Gastrocnemius medialis (tissue), 4 donors: ENCODE measurements at places on chromosomes 3 and 15. TPM values are rescaled to one million over a fixed set of nuclear protein-coding genes. Genes with fewer than 3 reads are reported as not detected.

Gene PRR23B
- total RNA-seq = not detected

Gene TRAT1
- not detected for total RNA-seq

Gene NANOGP8
- not detected for total RNA-seq

Gene C3orf33
- 6.1 TPM for total RNA-seq

Gene FMN1
- 6.6 TPM for total RNA-seq

Gene TIPIN
- total RNA-seq = 4.9 TPM

- H3K36me3 ChIP-seq = peaks cover 36% of the 10 kb centered on the region
- no peak overlapping the region for H3K4me3 ChIP-seq
- DNase-seq = no peak
- H3K27ac ChIP-seq = no peak overlapping the region
- H3K4me1 ChIP-seq = peaks cover 28% of the 10 kb centered on the region
These were observed 40.0 kb downstream of the ZXDC start for GRCh38 chr3:126435456-126436315.

DNA sequence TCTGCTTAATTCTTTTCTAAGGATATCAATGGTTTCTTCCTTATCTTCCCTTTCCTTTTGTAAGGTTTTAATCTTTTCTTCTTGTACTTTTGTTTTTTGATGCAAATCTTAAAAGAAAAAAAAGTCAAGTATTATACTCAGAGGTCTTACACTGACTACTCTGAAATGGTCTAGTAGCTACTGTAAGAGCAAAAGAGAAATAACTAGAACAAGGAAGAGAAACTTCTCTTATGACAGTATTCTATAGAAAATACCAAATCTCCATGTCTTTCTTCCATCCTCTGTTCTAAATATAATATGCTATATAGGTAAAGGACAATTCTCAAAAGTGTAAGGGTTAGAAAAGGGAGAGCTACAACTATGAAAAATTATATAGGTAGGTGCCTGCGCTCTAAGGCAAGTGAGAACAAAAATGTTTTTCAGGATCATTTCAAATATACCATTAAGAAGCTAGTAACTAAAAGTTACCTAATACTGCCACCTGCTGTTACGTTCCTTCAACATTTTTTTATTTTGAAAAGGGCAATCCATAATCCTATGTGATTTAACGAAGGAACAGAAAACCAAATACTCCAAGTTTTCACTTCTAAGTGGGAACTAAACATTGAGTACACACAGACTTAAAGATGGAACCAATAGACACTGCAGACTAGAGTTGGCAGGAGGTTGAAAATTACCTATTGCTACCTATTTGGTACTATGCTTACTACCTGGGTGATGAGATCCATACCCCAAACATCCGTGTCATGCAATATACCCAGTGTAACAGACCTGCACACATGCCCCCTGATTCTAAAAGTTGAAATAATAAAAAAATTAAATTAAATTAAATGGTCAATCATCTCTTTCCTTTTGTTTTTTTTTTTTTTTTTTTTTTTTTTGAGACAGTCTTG lies 36.7 kb downstream of the CIP2A start:
- no peaks in the 10 kb centered on the region for H3K4me1 ChIP-seq
- no peaks in the 10 kb centered on the region for H3K36me3 ChIP-seq
- no peaks in the 10 kb centered on the region for H3K27me3 ChIP-seq
- DNase-seq = no peak

DNA sequence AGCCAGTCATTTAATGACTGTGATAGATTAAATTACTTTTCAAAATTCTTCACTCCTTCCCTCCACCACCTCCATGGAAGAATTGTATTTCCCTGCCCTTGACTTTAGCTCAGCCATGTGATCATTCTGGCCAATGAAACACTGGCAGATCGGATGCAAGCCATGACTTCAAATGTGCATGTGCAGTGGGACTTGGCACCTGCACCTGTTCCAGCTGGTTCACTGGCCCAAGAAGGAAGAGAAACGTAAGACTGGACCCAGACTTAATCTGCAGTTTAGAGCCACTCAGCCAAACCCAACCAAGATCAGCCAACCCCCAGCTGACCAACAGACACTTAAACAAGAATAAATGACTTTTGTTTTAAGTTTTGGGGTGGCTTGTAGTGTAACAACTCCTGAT lies 11.8 kb downstream of the DPH3 start:
- no peaks in the 10 kb centered on the region for H3K36me3 ChIP-seq
- no peak overlapping the region for H3K4me3 ChIP-seq
- DNase-seq = no peak
- no peaks in the 10 kb centered on the region for H3K27me3 ChIP-seq

DNA sequence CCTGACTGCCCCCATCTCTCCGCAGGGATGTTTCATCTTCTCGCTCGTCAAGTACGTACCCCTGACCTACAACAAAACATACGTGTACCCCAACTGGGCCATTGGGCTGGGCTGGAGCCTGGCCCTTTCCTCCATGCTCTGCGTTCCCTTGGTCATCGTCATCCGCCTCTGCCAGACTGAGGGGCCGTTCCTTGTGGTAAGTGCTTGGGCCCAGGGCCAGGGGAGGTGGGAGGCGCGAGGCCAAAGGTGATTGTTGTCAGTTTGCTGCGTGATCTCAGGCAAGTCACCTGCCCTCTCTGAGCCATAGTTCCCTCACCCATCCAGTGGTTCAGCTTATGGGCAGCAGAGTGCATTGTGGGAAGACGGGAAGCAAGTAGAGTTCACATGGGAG lies 58.5 kb downstream of the GRIP2 start:
- H3K27ac ChIP-seq = no peak overlapping the region
- peaks cover 4% of the 10 kb centered on the region for H3K4me1 ChIP-seq
- H3K27me3 ChIP-seq = no peaks in the 10 kb centered on the region
- H3K36me3 ChIP-seq = no peaks in the 10 kb centered on the region
- DNase-seq = no peak

DNA sequence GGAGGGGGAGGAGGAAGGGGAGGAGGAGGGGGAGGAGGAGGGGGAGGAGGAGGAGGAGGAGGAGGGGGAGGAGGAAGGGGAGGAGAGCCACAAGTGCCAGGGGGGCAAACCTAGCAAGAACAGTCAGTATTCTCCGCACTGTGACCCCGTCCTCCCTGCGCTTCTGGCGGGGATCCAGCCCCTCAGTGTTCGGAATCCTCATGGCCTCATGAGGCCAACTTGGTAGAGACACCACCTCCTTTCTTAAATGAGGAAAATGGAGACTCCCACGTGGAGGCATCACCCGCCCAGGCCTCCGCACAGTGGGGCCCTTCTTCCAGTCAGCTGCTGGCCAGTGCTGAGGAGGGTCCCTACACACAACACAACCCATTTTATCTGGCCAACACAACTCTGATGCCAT lies 163.4 kb downstream of the XXYLT1 start:
- H3K27ac ChIP-seq = no peak overlapping the region
- no peak for DNase-seq
- no peaks in the 10 kb centered on the region for H3K27me3 ChIP-seq
- no peak overlapping the region for H3K4me3 ChIP-seq
- no peaks in the 10 kb centered on the region for H3K36me3 ChIP-seq

DNA sequence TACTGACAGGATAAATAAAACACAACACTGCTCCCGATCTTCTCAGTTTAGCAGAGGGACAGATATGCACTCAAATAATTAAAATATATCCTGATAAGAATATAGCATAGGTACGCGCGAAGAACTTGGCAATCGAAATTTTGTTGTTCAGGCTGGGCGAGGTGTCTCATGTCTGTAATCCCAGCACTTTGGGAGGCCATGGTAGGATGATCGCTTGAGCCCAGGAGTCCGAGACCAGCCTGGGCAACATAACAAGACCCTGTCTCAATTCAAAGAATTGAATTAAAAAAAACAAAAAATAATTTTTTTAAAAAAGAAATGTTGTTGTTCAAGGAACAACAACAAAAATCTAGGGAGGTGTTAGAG lies 7.6 kb downstream of the B2M start:
- no peaks in the 10 kb centered on the region for H3K27me3 ChIP-seq
- H3K4me1 ChIP-seq = peaks cover 16% of the 10 kb centered on the region
- peaks cover 39% of the 10 kb centered on the region for H3K36me3 ChIP-seq

DNA sequence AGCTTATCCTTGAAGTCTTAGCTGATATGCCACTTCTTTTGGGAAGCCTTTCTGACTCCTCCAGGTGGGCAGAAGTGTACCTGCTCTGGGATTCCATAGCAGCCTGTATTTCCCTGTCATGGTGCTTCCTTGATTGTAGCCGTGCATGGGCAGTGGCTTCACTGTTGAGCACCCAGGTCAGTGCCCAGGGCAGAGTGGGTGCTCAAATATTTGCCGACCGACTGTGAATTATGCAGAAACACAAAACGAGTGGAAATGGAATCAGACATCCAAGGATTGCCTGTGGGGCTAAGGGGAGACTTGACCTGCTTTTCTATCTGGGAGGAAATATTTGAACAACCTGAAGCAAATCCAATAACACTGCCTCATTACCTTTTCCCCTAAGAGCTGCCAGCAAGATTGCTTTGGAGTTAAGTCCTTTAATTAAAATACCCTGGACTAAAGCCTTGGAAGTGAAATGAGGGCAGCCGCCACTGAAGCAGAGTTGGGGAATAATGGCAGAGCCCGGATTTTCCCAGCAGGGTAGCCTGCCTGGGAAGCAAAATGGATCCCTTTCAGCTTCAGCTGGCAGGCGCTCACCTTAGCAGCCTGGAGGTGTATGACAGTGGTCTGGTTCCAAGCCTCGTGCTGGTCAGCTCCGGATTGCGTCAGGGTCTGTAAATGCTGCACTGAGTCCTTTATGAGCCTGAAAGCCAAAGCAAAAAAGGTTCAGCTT lies 14.9 kb downstream of the ACOX2 start:
- no peaks in the 10 kb centered on the region for H3K4me1 ChIP-seq
- H3K36me3 ChIP-seq = no peaks in the 10 kb centered on the region
- H3K4me3 ChIP-seq = no peak overlapping the region
- no peaks in the 10 kb centered on the region for H3K27me3 ChIP-seq
- no peak overlapping the region for H3K27ac ChIP-seq

DNA sequence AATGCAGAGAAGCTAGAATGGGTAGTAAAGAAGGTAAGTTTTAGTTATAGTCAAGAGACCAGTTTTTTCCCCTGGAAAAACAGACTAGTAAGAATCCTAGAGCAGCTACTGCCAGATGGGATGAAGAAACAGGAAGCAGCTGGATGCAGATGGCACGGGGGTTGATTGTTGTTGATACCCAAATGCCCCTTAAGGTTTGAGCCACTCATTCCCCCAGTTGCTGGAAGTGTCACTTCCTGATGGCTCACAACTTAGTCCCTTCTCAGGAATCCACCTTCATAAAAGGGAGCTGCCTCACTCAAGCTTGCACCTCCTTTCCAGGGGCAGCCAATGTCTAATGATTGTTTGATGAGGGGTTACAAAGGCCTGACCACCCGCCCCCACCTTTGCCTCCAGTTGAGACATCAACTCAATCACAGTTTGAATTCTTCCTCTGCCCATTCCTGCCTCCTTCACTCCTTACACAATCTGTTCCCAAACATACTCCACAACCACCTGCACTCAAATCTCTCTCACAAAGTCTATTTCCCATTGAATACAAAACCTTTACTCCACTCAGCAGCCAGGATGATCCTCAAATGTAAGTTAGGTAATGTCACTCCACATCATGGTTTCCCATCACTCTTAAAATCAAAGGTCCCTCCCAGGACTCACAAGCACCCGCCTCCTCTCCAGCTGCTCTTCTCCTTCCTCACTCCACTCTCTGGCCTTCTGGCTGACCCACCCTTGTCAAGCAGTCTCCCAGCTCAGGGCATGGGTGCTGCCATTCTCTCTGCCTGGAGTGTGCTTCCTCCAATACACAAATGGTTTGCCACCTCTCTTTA lies 450.1 kb upstream of the THBS1 start:
- DNase-seq = no peak
- no peaks in the 10 kb centered on the region for H3K36me3 ChIP-seq
- peaks cover 5% of the 10 kb centered on the region for H3K4me1 ChIP-seq
- H3K4me3 ChIP-seq = no peak overlapping the region
- H3K27ac ChIP-seq = no peak overlapping the region

DNA sequence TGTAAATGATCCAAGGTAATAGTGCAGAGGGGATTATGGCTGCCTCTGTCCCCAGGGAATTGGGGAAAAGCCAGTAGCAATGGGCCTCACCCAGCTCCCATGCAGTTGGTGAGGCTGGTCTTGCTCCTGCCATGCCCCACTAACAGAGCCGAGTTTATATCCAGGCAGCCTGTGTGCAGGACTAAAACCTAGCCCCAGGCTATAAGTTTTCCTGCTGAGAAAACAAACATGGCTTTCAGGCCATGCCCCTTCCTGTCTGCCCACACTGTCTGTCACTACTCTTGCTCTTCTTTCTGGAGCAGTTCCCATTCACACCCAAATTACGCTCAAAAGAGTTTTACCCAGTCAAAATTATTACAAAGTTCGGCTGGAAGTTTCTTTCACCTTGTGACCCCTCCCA lies 73.5 kb upstream of the SPATA16 start:
- H3K27me3 ChIP-seq = no peaks in the 10 kb centered on the region
- no peaks in the 10 kb centered on the region for H3K36me3 ChIP-seq
- no peak for DNase-seq
- H3K27ac ChIP-seq = no peak overlapping the region
- no peak overlapping the region for H3K4me3 ChIP-seq
- no peaks in the 10 kb centered on the region for H3K4me1 ChIP-seq

DNA sequence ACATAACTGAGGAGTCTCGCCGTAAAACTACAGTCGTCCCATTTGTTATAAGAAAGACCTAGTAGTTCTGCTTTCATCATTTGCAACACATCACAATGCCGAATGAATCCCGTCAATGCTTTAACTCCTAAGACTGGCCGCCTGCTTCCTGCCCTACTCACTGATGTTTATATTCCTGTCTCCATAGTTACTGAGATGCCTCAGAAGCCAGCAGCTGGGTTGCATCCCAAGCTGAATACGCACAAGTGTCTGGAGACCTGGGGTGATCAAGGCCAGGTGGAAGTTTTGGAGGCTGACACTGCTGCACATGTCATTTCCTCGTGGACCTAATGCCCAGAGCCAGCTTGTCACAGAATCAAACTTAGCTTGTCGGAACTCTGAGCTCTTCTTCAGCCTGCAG lies 95.2 kb upstream of the UBE2E1 start:
- H3K27ac ChIP-seq = no peak overlapping the region
- H3K36me3 ChIP-seq = no peaks in the 10 kb centered on the region
- H3K4me3 ChIP-seq = no peak overlapping the region
- no peak for DNase-seq

DNA sequence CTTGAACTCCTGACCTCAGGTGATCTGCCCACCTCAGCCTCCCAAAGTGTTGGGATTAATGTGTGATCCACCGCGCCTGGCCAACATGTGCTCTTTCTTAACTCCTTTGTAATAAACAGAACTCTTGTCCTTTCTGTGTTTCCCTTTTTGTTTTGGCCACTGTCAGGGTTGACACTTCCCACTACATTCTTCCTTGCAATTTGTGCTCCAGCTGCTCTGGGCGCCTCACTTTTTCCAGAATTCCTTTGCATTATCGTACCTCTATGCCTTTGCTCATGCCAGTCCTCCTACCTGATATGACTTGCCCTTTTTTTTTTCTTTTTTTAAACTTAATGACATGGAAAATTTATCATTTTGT lies 38.8 kb upstream of the SMAD3 start:
- no peak overlapping the region for H3K4me3 ChIP-seq
- peak overlapping the region; percentile 56 for H3K27ac ChIP-seq
- H3K4me1 ChIP-seq = peaks cover 31% of the 10 kb centered on the region
- DNase-seq = no peak
- no peaks in the 10 kb centered on the region for H3K36me3 ChIP-seq
- H3K27me3 ChIP-seq = no peaks in the 10 kb centered on the region

DNA sequence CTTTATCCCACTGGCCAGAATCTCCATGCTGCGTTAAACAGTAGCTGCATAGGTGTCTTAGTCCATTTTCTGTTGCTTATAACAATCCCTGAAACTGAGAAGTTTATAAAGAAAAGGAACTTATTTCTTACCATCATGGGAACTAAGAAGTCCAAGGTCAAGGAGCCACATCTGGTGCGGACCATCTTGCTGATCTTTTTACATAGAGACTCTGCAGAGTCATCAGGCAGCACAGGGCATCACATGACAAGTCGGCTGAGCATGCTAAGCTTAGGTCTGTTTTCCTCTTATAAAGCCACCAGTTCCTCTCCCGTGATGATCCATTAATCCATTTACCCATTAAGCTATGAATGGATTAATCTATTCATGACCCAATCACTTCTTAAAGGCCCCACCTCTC lies 22.4 kb upstream of the FAM174B start:
- no peaks in the 10 kb centered on the region for H3K27me3 ChIP-seq
- no peak overlapping the region for H3K27ac ChIP-seq
